ENCODE measurements at places on chromosomes 2 and 18.

- DNase-seq: no peak
Observed at GRCh38 chr2:58030771-58031170, 15.8 kb upstream of the VRK2 start.

GRCh38 chr2:109226128-109226527 lies 97.1 kb downstream of the SH3RF3 start:
- no peak for DNase-seq

GRCh38 chr2:70141902-70142589 lies 48.8 kb downstream of the C2orf42 start:
- DNase-seq: peak; percentile 84

DNA sequence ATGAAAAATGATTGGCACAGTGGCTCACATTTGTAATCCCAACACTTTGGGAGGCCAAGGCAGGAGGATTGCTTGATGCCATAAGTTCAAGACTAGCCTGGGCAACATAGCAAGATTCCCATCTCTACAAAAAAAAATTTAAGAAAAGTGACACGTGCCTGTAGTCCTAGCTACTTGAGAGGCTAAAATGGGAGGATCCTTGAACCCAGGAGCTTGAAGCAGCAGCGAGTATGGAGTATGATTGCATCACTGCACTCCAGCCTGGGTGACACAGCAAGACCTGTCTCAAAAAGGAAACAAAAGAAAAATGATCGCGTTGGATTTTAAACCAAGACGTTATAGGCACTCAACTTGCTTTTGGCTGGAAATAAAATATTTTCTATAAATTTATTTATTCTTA lies 37.8 kb upstream of the CREB1 start:
- DNase-seq: no peak

DNA sequence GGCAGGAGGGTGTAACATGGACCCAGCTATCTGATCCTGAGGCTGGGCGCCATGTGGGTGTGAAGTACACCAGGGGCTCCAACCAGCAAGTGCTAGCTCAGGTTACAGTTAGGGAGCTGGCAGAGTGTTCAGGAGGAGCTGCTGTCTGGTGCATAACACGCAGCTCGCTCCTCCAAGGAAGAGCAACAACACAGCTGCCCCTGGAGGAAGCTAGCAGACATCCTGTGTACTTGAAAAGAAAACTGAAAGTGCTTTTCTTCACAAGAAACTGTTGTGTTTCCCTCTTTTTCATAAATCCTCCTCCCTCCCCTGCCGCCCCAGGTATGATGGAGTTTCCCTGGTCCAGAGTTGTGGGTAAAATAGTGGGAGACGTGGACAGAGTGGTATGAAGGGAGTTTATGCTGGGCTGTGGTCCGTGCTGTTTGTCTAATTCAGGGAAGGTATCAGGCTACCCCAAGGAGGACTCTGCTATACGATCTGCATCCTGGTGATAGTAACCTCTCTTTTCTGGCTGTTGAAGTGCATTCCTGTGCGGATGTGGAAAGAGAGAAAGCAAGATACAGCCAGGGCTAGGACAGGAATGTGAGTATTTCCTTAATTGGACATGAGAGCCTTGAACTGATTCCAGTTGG lies 6.1 kb upstream of the LBH start:
- no peak for DNase-seq

GRCh38 chr2:126634273-126634861 lies 21.6 kb upstream of the GYPC start:
- no peak for DNase-seq

- DNase-seq: no peak
Observed at GRCh38 chr2:187922846-187923245, 368.6 kb upstream of the TFPI start.

- DNase-seq: no peak
Observed at GRCh38 chr18:2908166-2908945, 61.5 kb downstream of the EMILIN2 start.

DNA sequence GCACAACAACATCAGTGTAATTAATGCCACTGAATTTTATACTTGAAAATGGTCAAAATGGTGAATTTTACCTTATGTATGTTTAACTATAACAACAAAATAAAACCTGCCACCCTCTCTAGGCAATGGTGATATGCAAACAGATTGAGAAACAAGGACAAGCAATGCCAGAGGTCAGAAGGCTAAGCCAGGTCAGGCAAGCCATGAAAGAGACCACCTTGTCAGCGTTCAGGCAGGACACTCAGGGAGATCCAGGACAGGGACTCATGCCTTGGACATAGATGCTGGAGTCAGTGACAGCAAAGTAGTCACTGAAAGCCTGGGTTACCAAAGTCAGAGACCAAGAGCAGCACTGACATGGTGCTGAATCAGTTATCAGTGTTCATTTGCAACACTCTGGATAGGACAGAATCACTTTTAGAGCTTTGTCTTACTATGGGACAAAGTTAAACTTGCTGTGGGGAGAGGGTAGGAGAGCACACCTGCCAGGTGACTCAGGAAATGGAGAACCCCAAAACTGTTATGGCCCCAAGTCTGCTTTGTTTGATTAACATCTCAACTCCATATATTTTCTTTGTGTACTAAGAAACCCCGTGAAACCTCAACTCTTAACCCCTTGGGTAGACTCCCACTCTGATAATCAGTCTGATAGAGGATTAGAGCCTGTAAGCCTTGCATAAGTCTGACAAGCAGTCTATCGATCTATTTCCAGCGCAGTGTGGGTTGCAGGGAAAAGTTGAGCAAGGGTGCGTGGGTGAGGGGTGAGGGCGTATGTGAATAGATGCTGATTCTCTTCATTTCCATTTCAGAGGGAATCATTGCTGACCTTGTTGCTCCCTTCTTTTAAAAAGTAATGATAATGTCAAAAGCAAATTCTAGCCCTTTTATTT lies 48.7 kb upstream of the ZNF385B start:
- no peak for DNase-seq

GRCh38 chr2:196900843-196901242 lies 25.7 kb downstream of the PGAP1 start:
- DNase-seq: no peak

DNA sequence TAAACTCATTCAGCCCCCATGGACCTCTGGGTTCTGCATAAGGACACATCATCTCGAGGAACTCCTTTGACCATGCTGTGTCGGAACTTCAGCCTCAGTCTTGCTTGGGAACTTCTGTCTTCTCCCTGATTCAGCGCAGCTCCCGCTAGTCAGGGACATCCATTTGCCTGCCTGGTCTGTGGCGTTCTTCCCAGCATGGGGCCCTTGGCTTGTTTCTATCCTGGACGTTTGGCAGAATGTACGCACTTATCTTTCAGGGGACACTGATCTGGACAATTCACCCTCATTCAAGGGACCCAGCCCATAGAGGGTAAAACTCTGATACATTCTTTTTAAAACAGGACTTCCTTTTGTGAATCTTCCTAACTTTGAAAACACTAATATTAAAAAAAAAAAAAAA lies 75.8 kb upstream of the WIPF1 start:
- no peak for DNase-seq

GRCh38 chr2:213015387-213016165 lies 135.8 kb downstream of the IKZF2 start:
- no peak for DNase-seq

GRCh38 chr2:205902041-205902899 lies 183.7 kb downstream of the INO80D start:
- DNase-seq: peak; percentile 83

DNA sequence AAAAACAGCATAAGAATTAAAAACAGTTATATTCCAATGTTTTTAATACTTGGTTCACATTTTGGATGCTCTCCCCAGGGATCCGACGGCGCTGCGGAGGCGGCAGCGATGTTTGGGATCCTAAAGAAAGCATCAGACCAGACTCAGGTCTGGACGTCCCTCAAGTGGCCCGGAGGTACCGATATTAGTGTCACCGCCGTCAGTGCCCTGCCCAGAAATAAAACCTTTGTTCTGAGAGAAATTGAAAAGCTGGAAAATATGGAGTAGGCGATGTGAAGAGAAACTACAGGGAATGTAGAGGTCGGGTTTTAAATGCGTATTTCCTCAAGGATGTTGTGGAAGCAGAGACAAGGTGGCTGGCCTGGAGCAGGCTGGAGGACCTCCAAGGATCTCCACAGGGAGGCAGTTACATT lies 683 bp upstream of the TBC1D8 start:
- DNase-seq: peak; percentile 42

DNA sequence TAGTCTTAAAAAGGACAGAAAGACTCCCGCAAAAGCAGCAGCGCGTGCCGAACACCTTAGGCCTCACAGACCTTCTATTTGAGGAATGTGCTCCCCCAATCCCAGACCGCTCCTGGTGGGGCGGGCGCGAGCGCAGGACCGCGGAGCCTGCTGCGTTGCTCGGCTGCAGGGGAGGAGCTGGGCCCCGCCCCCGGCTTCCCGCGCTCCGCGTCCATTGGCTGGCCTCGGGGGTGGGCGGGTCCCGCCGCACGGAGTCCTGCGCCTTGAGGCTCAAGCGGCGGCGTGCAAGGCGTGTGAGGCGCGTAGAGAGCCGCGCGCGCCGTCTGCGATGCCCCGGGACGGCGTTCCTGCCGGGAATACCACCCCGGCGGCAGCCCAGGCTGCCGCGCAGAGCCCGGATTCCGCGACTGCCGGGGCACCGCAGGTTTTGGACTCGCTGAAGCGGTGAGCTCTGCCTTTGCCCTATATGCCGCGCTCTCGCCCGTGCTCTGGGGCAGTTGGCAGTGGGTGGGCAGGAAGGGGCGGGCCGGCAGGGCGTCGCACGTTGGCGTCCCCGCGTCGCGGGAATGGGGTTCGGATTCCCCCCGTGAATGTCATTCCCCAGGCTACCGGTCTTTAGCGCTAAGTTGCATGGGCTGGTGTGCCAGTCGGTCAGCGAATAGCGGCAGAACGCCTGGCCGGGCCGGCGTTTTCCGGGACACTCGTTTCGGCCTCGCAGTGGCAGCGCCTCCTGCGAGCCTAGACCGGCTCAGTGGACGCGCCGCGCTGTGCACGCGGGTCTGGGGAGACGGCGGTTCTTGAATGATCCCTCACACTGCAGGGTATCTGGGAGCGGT lies 49.6 kb upstream of the PAIP2B start:
- peak; percentile 91 for DNase-seq

GRCh38 chr2:47172922-47173695 lies 18.0 kb upstream of the STPG4 start:
- no peak for DNase-seq

DNA sequence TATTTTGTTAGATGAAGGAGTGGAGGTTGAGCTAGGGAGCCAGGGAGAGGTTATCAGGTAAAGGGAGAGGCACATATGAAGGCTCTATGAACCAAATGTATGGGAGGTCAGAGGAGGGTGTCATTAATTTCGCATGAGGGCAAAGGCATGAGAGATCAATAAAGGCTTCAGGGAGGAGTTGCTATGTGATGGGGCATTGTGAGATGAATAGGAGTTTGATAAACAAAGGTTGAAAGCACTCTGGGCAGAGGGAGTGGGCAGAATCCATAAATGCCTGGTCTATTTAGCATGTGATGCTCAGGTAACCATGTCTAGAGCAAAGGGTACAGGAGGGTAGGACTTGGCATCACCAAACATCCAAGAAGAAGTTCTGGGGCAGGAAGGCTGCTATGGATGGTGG lies 273.4 kb downstream of the HAUS1 start:
- no peak for DNase-seq

DNA sequence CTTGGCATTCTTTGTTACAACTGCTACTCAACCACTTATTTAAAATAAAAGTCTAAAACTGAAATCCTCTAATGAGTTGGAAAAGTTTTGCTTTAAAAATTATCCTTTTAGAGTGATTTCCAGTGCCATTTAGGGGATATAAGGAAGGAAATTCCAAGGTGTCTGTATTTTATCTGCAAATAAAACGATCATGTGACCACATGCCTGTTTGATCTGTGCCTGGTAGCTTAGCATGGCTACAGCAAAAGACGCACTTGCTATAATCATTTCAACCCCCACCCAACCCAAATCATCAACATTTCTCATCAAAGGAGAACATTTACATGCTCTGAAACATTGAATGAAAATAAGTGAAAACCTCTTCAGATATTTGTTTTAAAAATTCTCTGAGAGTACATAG lies 615.1 kb downstream of the IRS1 start:
- no peak for DNase-seq

- DNase-seq: no peak
Observed at GRCh38 chr18:58886864-58887612, 22.4 kb downstream of the ZNF532 start.

DNA sequence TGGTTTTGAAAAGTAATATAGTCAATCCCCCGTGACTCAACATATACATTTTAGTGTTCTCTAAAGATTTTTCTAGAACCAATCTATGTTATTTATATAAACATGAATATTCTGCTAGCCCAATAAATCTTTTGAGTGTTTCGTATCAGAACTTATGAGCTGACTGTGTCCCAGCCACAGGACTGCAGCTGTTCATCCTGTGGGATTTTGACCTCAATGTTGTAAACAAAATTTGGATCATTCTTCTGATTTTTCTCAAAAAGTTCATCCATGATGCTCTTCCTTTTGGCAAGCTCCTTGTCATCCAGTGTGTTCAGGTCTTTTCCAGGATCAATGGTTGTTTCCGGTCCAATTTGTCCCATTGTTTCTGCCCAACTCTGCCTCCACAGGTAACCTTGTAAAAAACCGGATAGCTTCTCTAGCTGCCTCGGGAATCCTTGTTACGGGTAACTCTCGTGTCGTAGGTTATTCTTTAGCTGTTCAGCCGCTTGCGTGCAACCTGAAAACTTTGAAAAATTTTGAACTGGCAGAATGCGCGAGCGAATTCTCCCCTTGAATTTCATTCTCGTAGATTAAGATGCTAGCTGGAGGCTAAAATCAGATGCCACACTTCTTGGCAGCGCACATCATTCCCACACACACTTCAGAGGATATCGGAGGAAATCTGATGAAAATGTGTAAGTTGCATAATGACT lies 195.2 kb downstream of the SH3BP4 start:
- no peak for DNase-seq

DNA sequence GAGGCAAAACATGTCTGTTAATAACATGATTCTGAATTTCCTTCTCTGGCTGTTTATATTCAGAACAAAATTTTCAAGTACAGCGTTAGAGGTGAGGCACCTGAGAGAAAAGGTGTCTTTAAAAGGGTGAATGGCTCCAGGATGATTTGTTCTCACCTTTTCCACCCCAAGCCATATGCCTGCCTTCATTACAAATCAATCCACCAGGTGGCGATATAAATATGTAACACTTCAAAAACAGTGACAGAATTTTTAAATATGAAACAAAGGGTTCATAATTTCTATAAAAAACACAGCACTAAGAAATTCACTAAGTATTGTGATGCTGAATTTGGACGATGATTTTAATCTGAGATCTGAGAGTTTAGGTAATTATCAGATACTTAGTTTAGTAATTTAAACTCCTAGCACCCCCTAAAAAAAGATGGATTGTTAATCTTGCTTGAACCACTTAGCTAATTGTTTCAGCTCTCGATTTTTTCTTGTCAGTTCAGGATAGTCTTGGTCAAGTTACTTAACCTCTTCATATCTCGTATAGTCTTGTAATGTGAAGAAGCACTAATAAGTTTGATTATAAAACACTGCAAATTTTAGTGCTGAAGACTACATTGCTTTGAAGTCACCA lies 528.8 kb downstream of the CPS1 start:
- DNase-seq: peak; percentile 80

All from NCI-H146 (cell line).